ENCODE measurements at places on chromosomes 6 and 20. TPM values are rescaled to one million over a fixed set of nuclear protein-coding genes. Genes with fewer than 3 reads are reported as not detected.

The DCDC2 gene
- not detected for total RNA-seq

DNA sequence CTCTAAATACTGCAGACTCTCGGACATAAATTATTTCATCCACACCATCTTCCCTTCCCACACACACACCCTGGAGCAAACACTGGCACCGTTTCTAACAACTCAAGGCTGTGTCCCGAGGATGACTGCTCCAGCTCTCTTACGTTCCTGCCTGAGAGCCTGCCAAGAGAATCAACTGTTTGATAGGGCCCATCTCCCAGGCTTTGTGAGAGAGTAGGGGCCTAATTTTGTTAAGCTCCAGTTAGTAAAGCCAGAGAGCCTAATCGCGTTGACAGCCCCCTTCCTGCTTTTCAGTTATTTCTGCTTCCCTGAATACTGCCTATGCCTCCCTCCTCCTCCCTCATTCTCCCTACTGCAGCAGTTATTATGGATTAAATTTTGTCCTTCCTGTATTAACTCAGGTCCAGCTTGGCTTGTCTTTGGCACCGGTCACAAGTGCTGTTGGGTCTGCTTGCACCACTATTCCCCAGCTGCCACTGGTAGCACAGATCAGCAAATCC is 118.1 kb upstream of the TMEM181 start:
- peaks cover 8% of the 10 kb centered on the region for H3K36me3 ChIP-seq
- H3K4me1 ChIP-seq, result peaks cover 5% of the 10 kb centered on the region
- no peak for DNase-seq
- H3K27ac ChIP-seq, result peak overlapping the region; percentile 68
- H3K4me3 ChIP-seq, result no peak overlapping the region
- H3K27me3 ChIP-seq, result no peaks in the 10 kb centered on the region

GRCh38 chr6:36383606-36384005 is 3.9 kb downstream of the ETV7 start:
- peaks cover 11% of the 10 kb centered on the region for H3K4me1 ChIP-seq
- no peak overlapping the region for H3K4me3 ChIP-seq
- H3K27ac ChIP-seq, result no peak overlapping the region

GRCh38 chr6:150301846-150302519 is 66.8 kb upstream of the IYD start:
- no peak overlapping the region for H3K27ac ChIP-seq
- no peak for DNase-seq
- H3K4me1 ChIP-seq, result peaks cover 21% of the 10 kb centered on the region
- H3K4me3 ChIP-seq, result no peak overlapping the region

GRCh38 chr6:16184551-16184950 is 53.8 kb upstream of the GMPR start:
- no peak overlapping the region for H3K27ac ChIP-seq
- no peaks in the 10 kb centered on the region for H3K36me3 ChIP-seq
- no peaks in the 10 kb centered on the region for H3K4me1 ChIP-seq
- DNase-seq, result no peak

- no peak for DNase-seq
- no peak overlapping the region for H3K27ac ChIP-seq
- H3K4me3 ChIP-seq, result peak overlapping the region; percentile 79
- no peaks in the 10 kb centered on the region for H3K36me3 ChIP-seq
These were observed 119.7 kb downstream of the RTN4IP1 start for GRCh38 chr6:106509420-106510089.

GRCh38 chr6:38169221-38169976 is 349.9 kb downstream of the ZFAND3 start:
- H3K4me1 ChIP-seq, result peaks cover 20% of the 10 kb centered on the region
- no peak for DNase-seq
- peaks cover 2% of the 10 kb centered on the region for H3K36me3 ChIP-seq
- H3K27me3 ChIP-seq, result no peaks in the 10 kb centered on the region
- no peak overlapping the region for H3K27ac ChIP-seq

The KATNA1 gene
- 15.5 TPM for total RNA-seq

The ZFP57 gene
- total RNA-seq, result not detected
